ENCODE measurements at places on chromosomes 6 and 20.

GRCh38 chr6:78397499-78397898 is 469.9 kb upstream of the IRAK1BP1 start:
- no peak for DNase-seq

- no peak for DNase-seq
Measured at GRCh38 chr20:36462440-36463211, 78.7 kb upstream of the MYL9 start.

GRCh38 chr6:108068618-108069017 is 5.9 kb downstream of the OSTM1 start:
- peak; percentile 46 for DNase-seq

- DNase-seq, result no peak
Measured at GRCh38 chr20:25072226-25072811, 9.6 kb downstream of the VSX1 start.

DNA sequence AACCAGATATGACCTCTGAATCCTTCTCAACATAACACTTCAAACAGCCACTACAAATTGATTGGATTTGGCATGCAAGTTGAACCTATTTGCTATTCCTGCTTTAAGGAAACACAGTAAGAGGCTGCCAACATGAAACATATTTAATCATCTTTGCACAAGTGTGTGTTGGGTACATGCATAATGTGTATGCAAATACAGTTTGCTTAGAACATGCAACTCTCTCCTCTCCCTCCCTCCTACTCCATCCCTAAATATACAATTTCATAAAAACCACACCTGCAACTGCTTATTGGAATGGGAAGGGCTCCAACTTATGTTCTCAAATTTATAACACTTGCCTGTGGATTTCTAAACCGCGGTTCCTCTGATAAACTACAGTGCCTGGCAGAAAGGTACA is 71.5 kb downstream of the CD83 start:
- DNase-seq, result no peak

Measured in CD4-positive, alpha-beta T cell treated with Interleukin-4 for 1 hour (primary cell).